CD4-positive, alpha-beta T cell treated with Interferon gamma for 1 hour (primary cell): ENCODE measurements at places on chromosomes 3 and 15.

DNA sequence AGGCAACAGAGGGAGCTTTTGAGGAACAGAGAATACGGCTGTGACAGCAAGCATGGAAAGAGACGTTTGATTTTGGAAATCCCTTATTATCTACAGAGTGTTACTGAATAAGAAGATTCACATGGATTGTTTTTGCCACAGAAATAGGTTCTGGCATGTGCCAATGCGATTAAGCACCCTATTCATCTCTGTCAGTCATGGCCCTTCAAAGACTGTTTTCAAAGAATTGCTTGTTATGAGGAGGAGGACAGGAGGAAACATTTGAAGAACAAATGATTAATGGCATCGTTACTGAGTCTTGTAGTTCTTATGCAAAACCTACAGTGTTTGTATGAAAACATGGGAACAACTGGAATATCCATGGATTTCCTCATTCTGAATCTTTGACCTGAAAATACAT lies 86.2 kb downstream of the EPHA6 start:
- no peak for DNase-seq

GRCh38 chr3:138303474-138303873 lies 26.2 kb downstream of the NME9 start:
- no peak for DNase-seq

GRCh38 chr15:93543093-93543492 lies 454.1 kb upstream of the RGMA start:
- DNase-seq, result no peak

DNA sequence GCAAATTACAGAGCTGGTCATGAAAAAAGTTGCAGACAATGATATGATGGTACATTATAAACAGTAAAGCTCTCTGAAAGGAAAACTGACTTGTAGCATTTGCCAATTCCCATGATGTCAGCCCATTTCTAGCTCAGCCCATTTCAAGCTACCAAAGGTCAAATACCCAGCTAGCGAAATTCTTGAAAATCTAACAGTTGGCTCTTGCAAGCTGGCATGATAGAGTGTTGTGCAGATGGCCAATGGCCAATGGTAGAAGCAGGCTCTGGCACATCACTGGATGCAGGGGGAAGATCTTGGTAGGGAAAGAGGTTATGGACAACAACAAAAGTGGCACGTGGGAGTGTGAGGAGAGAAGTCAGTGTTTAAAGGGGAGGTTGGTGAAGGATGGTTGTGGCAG lies 36.7 kb downstream of the RASGRF1 start:
- DNase-seq, result no peak

GRCh38 chr15:60074181-60074885 lies 70.2 kb downstream of the FOXB1 start:
- no peak for DNase-seq

DNA sequence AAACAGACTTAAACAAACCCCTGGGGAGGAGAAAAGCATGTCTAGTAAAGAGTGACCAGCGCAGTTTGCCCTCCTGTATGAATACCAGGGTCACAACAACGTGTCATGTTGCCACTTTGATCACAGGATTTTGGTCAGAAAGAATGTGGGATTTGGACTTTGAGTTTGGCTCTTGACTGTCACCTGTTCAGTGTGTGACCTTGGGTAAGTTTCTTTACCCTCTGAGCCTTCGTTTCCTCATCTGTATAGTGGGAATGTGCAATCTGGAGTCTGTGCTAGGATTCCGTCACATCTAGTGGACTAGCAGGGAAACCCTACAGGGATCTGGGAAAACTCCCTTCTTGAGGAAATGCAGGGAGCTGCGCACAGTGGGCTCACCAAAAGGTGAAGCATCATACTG lies 63.6 kb downstream of the CCNL1 start:
- DNase-seq, result no peak

- DNase-seq, result no peak
These were observed 108.9 kb upstream of the THBS1 start for GRCh38 chr15:39471785-39472574.

GRCh38 chr3:197393711-197394110 lies 95.3 kb upstream of the DLG1 start:
- no peak for DNase-seq

DNA sequence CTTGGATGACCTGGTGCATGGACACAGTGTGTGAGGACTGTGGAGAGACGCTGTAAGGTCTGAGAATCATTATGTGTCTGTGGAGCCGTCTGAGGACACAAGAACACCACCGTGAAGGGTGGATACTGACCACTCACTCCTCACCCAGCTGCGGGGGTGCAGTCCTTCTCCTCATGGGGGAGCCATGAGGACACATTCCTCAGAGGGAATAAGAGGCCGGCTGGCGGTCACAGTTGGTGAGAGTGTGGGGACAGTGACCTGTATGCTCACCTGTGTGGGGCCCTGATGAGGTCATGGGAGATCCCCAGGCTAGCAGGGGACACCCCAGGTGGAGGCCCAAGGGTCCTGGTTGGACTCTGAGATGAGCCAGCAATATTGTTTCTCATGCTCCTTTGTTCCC lies 2.5 kb upstream of the TRPM1 start:
- DNase-seq, result no peak

- DNase-seq, result no peak
These were observed 7.8 kb downstream of the CAMK1 start for GRCh38 chr3:9761919-9762318.

DNA sequence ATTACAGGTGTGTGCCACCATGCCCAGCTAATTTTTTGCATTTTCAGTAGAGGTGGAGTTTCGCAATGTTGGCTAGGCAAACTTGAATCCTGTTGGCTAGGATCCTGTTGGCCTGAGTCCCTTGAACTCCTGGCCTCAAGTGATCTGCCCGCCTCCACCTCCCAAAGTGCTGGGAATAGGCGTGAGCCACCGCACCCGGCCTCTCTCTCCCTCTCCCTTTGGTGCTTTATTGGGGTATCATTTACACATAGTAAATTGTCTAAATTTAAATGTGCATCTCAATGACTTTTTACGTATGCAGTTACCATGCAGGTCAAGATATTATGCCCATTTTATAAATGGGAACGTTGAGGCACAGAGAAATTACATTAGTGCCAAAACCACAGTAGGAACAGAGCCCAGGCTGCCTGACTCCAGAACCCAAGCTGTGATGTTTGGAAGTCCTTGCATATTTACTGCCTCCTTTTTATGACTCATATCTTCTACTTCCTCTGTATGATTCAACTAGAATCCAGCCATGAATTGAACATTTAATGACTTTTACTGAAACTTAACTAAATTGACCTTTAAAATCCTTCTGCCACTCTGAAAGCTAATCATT lies 34.0 kb upstream of the RPP14 start:
- no peak for DNase-seq

DNA sequence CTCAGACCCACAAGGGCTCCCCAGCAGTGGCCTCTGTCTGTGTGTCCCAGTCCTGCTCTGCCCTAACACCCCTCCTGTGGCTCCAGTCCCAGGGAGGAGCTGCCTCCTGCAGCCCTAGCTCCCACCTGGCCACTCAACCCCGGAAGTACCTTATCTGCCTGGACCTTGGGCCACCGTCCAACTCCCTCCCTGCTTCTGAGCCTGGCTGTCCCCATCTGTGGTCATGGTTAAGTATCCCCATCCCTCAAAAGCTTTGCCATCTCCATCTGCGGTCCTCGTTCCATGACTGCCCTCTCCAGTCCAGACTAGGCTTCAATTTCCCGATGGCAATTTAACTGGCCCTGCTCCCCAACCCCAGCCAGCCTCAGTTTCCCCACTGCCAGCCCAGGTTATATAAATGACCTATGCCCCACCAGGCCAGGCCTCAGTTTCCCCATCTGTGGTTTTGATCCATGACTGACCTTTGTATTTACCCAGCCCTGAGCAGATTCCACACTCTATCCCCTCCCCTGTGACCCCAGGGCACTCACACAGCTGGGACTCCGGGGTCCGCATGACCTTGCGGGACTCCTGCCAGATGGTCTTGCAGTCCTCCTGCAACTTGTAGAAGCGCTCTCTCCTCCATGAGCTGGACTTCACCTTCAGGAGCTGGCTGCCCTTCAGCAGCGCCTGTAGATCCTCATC lies 9.6 kb downstream of the PLCD1 start:
- DNase-seq, result no peak

- DNase-seq, result no peak
These were observed 39.8 kb downstream of the ARHGAP31 start for GRCh38 chr3:119333773-119334509.

DNA sequence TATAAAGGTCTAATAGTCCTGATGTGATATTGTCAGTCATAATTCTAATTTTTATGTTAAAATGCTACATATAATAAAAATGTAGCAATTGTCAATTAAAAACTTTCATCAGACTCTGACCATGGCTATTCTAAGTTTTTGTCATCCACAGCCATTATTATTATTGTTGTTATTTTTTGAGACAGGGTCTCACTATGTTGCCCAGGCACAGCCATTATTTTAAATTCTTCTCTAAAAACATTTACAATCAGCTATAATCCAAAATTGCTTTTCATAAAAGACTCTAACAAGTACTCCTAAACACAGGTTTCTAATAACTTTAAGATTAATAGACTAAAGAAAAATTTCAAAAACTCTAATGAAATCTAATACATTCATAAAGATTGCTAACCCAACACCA lies 41.0 kb upstream of the SETD2 start:
- no peak for DNase-seq

GRCh38 chr3:133292296-133292695 lies 107.6 kb upstream of the BFSP2 start:
- no peak for DNase-seq

DNA sequence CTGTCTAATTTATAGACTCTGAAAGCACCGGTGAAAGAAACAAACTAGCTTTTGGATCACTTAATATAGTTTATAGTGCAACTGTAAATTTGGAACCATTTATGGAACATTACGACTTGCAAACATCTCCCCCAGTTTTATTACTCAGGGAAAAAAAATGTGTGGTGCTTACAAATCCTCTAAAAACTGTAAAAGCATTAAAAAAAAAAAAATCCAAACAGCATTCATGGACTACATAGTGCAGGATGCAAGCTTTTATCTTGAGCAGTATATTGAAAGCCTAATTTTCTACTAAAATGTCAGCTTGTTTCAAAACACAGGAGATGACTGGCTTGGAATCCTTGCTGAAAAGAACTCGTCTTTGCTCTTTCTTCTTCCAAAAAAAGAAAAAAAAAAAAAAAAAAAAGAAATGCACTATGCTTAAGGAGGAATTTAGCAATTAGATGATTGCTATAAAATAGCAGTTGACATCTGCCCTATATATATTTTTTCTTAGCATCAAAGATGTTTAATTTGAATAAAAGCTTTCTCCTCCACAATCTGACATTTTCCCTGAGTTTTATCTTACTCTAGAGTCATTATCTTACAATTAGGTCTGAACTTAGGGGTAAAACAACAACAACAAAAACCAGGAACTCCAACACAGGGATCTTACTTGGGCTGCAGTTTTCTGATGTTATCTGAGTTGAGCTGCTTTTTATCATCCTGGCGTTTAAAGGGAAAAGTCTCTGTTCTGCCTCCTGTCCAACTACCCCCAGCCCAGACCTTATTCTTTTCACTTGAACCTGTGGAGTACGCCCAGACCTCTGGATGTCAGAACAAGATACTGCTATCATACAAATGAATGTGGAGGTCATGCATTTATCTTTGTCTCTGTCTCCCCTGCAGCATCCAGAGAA lies 62.6 kb upstream of the PDZRN3 start:
- no peak for DNase-seq

GRCh38 chr3:111472556-111472955 lies 69.4 kb upstream of the CD96 start:
- DNase-seq, result no peak

GRCh38 chr15:70835841-70836240 lies 18.1 kb downstream of the LARP6 start:
- no peak for DNase-seq

- DNase-seq, result no peak
These were observed 218.2 kb downstream of the DPH6 start for GRCh38 chr15:35327789-35328188.
